ENCODE measurements at places on chromosomes 1 and 21. TPM values are rescaled to one million over a fixed set of nuclear protein-coding genes. Genes with fewer than 3 reads are reported as not detected.

ASCL5 gene
- total RNA-seq: not detected

CLDN14 gene
- not detected for total RNA-seq

HSD3B1 gene
- not detected for total RNA-seq

SPATA45 gene
- 0.45 TPM for total RNA-seq

GPR153 gene
- 0.99 TPM for total RNA-seq

LMX1A gene
- total RNA-seq: not detected

ITGB2 gene
- 500 TPM for total RNA-seq

Measured in activated CD4-positive, alpha-beta T cell treated with anti-CD3 and anti-CD28 coated beads, Interleukin-2, amount 10 ng/mL, durations not matched to agents 7 days and 5 days (primary cell).